DMS53 (cell line): ENCODE measurements at places on chromosomes 11 and 22.

GRCh38 chr11:87173185-87174039, 135.7 kb downstream of the TMEM135 start:
- peak; percentile 95 for DNase-seq

DNA sequence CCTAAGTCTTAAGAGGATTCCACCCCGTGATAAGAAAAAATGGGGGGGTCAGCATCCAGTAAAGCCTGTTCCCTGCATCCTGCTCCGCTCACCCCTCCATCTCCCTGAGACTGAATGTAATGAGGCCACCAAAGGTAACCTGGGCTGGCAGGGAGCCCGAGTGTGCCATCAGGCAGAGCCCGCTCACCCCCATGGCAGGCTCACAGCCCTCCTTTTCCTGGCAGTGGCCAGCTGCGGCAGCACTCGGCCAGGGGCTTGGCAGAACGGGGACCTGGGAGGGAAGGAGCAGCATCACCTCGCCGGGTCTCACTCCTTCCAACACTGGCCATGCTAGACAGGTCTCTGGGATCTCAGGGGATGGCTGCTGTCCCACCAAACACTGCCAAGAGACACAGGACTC, 64.4 kb downstream of the PRDM11 start:
- DNase-seq = no peak

- no peak for DNase-seq
These were observed 27.9 kb downstream of the NOX4 start for GRCh38 chr11:89463266-89463780.

DNA sequence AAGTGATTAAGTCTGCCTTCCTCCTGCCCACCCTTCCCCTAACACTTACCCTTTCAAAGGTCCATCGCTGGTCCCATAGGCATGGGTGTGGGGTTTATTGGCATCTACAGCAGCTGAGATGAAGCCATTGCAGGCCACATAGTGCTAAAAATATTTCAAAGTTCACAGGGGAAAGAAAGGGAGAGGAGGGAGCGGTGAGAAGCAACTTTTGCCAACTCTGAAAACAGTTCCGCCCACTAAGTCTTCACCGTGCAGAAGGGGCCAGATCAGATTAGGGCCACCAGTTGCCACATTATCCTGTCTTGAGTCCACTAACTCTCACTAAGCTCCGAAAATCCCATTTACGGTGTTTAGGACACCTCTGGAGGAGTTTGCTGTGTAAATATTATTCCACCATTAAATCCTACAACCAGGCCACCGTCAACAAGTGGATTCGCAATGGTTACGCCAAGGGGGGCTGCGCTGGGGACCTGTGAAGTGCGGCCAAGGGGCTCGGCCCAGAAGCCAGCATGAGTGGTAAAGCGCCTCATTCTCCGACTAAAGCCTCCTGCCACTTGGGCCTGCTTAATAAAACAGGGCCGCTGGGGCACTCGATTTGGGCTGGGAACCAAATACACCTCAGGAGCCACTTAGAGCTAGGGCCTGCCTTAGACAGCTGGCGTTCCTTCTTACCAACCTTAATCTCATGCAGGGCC, 534.9 kb downstream of the MIAT start:
- DNase-seq = no peak

GRCh38 chr11:113681282-113681681, 24.8 kb downstream of the TMPRSS5 start:
- DNase-seq = no peak

GRCh38 chr11:18754308-18754707, 28.3 kb upstream of the IGSF22 start:
- DNase-seq = no peak

DNA sequence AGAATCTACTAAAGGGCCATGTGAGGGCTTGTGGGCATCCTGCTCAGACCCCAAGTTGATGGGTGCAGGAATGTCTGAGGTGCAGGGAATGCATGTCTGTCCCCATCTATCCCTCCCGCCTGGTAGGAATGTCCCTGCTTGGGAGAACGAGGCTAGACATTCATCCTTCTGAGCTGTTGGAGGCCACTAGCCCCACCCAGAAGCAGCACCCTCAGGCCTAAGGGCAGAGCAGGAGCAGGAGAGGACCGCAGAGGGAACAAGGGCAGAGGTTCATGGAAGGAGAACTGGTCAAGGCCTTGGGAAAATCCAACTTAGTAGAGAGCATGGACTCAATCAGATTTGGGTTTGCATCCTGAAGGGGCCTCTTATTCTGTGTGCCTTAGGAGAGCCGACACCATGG, 22.1 kb upstream of the LMO1 start:
- no peak for DNase-seq

GRCh38 chr11:12794576-12795230, 120.5 kb downstream of the TEAD1 start:
- DNase-seq = no peak

DNA sequence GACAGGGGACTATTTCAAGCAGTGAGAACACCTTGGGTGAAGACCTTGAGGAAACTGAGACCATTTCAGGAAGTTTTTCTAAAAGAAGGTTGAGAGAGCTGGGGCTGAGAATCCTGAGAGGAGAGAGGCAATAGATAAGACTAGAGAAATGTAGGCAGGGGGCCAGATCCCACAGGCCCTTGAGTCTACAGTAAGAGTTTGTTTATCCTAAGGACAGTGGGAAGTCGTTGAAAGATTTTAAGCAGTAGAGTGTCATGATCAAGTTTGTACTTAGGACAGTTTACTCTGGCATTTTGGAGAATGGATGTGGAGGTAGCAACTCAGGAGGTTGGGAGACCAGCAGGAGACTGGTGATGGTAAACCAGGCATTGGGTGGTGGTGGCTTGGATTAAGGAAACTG, 17.1 kb downstream of the HSD17B12 start:
- DNase-seq = no peak

DNA sequence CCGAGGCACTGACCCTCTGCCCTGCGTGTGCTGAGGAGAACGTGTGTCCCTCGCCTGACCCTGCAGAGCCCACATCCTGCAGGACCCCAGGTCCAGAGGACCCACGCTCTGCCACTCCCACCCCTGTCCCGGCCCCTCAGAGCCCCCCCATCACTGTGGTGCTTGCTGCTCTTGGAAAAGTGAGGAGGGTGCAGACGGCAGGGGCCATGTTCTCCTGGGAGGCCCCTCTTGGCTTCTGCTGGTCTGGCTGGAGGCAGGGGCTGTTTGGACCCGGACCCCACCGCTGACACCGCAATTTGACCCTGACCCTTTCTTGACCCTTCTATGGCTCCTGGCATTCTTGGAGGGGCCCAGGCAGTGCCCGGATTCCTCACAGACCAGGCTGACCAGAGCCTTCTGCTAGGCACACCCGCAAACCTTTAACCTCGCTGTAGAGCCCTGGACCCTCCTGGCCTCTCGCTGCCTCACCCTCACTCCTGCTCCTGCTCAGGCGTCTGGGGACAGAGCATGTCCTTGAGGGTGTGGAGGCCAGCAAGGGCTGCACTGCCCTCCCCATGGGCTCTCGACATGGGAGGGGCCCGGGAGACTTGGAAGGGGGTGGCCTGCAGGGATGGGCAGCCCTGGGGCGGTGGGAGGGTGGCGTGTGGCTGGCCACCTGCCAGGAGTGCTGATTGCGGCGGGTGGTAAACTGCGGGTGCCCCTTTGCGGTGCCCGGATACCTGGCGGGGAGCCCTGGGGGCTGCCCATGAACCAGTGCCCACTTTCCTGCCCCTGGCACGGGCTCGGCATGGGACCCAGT, 37.0 kb upstream of the MUC5AC start:
- DNase-seq = no peak

- peak; percentile 57 for DNase-seq
These were observed 939 bp downstream of the ALX4 start for GRCh38 chr11:44308923-44309477.

DNA sequence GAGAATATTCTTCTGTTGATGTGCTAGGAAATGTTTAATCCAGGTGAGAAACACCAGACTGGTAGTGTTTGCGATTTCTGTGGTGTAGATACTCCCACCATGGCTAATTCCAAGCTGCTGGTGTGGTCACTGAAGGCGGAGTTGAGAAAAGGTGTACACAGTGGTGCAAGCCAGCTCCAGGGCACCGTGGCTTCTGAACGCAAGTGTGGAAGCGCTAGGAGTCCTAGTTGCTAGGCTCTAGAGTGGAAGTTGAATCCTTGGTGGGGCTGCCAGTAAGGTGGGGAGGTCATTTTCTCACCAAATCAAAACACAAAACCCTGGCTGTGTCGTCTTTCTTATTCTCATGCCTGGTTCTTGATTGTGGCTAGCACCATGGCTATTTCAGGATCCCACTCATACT, 61.6 kb downstream of the ZBTB16 start:
- DNase-seq = no peak

- no peak for DNase-seq
These were observed 1172.1 kb upstream of the RAG2 start for GRCh38 chr11:37770145-37770544.

DNA sequence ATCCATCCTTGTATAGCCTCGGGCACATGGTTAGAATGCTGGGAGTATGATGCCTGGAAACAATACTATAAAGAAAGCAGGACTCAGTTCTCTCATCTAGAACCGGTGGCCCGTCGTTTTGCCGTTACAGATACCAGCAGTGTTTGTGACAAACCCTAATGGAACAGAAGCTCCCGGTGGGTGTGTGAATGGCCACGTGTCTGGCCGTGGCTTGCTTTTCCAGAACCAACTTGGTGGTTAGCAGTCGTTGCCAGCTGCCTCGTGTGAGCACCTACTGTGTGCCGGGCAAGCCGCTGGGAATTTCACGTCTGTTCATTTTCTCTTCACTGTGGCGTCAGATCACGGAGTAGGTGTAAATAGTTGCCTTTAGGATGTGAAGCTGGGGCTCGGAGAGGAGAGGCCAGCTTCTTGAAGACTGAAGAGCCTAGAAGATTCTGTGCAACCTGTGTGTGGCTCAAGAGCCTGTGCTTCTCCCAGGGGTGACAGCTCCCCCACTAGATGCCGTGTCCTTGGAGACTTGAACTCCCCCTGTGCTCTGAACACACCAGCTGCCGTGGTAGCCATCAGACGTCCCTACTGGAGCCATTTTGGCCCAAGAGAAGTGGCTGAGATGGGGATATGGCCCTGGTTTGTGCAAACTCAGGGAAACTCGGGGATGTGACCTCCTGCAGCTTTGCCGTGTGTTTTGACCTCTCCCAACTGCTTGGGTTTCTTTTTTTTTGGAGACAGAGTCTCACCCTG, 57.5 kb upstream of the PPARA start:
- no peak for DNase-seq

GRCh38 chr11:95512177-95512576, 277.4 kb downstream of the FAM76B start:
- DNase-seq = no peak

DNA sequence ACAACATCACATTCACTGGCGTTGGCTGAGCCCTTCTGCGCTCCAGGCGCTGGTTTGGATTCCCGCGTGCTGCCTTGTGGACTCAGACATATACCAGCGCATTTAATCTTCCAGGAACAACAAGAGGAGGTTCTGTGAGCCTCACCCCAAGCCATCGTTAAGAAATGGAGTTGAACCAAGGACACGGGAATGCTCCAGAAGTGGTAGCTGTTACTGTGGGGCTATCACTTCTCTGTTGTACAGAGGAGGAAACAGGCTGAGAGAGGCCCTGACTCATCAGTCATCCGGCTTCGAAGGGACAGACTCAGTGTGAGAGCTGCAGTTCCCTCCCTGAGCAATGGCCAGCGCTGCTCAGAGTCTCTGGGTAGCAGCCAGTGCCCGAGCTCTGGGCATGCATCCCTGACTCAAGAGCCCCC, 291.3 kb downstream of the TBC1D22A start:
- DNase-seq = no peak

DNA sequence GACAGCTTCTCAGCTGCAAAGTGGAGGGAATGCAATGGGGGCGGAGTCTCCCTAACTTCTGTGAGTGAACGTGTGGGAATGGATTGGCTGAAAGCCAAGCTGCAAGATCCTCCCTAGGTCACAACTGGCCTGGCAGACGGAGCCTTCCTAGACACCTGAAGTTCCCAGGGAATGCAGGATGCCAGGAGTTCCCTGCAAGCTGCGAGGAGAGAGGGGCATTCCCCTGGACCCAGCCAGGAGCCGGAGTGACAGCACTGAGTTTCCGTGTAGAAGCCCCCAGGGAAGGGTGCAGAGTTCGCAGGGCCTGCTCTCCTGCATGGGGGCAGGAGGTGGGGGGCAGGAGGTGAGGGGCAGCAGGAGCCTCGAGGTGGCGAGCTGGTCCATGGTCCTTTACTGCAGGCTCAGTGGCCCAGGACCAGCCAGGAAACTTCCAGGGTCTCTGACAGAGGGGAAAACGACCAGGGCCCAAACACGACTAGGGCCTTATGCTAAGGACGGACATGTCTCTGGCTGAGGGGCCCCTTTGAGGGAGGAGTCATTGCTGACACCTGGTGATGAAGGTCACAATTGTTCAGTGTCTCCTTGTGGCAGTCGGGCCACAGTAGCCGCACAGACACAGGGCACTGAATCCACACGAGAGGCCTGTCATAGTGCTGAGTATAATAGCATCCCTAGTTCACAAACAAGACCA, 141.4 kb downstream of the FBXO7 start:
- DNase-seq = no peak
